CD8-positive, alpha-beta memory T cell (primary cell): ENCODE measurements at places on chromosomes 5 and 9. TPM values are rescaled to one million over a fixed set of nuclear protein-coding genes. Genes with fewer than 3 reads are reported as not detected.

DNA sequence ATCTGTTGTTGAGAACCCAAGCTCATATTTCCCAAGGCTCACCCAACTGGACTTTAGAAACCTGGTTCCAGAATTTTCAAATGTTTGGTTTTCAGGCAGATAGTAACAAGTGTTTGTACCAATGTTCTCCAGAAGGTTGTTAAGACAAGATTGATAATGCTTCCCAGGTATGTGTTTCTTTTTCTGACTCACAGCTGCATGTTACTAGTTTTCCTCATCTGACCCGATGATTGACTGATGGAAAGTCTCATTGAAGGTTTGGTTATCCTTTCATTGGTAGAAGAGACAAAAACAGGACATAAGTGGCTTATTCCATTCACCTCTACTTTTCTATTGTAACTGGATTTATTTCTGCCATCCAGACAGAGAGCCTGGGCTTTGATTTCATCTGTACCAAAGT, 10.4 kb downstream of the BASP1 start:
- H3K36me3 ChIP-seq, result no peaks in the 10 kb centered on the region
- H3K27me3 ChIP-seq, result no peaks in the 10 kb centered on the region
- H3K27ac ChIP-seq, result no peak overlapping the region

DNA sequence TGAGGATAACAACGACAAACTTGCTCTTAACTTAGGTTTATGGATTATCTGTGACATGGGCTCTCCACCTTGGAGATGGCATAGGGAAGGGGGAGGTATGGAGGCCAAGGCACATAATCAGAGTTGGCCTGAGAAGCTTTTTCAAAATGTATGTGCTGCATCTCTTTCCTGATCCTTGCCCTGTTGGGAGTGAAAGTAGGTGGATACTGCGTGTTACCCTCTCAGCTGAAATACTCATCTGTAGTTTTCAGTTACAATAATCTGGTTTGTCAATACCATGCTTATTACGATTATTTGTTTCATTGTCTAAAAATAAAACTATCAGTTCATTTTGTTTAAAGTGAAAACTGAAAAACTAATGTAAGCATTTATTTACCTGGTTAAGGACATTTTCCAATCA, 86.7 kb downstream of the SLC44A1 start:
- H3K36me3 ChIP-seq, result no peaks in the 10 kb centered on the region
- no peaks in the 10 kb centered on the region for H3K27me3 ChIP-seq
- no peak overlapping the region for H3K27ac ChIP-seq
- H3K4me3 ChIP-seq, result no peak overlapping the region
- DNase-seq, result no peak
- no peaks in the 10 kb centered on the region for H3K4me1 ChIP-seq

DNA sequence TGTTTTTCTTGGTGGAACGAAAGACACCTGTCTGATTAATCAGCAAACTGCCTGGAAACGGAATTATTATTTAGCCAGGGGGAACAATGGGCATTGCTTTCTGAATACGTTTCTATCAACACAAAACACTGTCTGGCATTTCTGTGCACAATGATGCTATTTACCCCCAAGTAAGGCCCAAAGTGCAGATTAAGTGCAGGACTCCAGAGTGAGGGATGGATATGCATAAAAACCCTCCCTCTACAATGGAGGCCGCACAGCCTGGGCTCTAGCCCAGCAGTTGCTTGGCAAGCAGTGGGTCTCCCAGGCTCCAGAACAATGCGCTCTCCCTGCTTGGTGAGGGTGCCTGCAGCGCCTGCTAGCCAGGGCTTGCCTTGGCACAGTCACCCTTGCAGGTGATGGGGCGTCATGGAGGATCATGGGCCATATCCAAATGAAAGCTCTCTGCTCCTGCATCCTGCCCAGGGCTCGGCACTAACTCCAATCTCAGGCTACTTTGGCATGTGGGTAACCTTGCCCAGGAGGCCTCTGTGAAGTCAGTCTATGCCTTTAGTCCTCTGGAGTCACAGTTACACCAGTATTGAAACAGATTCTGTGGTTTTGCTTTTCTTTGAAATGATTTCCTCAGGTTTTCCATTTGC, 11.5 kb upstream of the SPATA24 start:
- H3K4me1 ChIP-seq, result peaks cover 11% of the 10 kb centered on the region
- no peak overlapping the region for H3K4me3 ChIP-seq
- H3K27me3 ChIP-seq, result no peaks in the 10 kb centered on the region
- no peaks in the 10 kb centered on the region for H3K36me3 ChIP-seq

Gene RANBP17
- total RNA-seq, result not detected

DNA sequence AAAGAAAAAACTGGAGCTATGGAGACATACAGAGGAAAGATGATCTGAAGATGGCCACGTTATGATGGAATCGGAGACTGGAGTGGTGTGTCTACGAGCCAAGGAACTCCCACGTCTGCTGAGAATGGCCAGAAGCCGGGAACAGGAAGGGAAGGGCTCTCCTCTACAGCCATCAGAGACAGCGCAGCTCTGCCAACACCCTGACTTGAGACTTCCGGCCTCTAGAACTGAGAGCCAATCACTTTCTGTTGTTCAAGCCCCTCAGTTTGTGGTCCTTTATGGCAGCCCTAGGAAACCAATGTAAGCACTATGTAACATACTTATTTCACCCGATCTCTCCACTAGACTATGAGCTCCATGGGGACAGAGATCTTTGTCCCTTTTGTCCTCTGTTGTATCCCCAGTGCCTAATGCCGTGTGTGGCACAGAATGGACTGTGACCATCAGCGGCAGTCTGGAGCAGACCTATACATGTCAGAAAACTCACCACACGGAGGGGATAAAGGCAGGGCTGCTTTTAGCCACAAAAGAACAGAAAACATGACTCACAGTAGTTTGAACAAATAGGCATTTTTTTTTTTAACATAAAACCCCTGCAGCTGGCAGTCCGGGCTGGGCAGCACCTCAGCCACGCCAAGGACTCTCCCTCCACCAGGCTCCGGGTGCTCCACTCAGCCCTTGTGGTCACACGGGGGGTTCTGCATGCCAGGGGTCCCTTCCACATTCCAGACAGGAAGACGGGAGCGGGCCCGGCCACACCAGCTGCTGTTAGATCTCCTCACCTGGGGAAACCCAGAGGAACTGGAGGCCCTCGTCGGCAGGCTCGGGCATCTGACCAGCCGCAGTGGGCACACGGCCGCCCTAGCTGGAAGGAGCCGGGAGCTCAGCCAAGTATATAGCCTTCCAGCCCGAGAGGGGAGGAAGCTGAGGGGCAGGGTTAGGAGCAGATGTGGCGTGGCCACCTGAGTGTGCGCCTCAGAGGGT, 16.1 kb upstream of the MXD3 start:
- H3K4me1 ChIP-seq, result peaks cover 7% of the 10 kb centered on the region
- H3K4me3 ChIP-seq, result no peak overlapping the region
- no peak for DNase-seq
- no peak overlapping the region for H3K27ac ChIP-seq
- peaks cover 9% of the 10 kb centered on the region for H3K36me3 ChIP-seq

Gene TRPM6
- not detected for total RNA-seq

DNA sequence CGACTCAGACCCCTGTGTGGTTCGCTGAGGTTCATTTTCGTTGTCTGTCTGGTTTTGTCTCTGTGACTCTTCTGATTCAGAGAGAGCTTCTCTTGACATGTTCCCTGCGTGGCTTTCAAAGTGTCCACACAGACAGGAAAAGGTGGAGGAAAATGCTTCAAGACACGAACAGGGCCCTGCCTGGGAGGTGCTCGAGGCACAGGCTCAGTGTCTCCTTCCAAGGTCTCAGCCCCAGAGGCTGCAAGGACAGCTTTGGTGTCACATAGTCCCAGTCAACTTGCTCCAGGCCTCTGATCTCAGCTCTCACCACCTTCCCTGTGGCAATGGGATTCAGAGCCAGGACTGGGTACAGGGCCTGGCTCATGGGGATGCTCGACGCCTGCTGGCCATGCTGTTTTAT, 51.6 kb upstream of the SARDH start:
- no peak overlapping the region for H3K4me3 ChIP-seq
- H3K4me1 ChIP-seq, result peaks cover 4% of the 10 kb centered on the region
- H3K27ac ChIP-seq, result no peak overlapping the region
- no peaks in the 10 kb centered on the region for H3K36me3 ChIP-seq

DNA sequence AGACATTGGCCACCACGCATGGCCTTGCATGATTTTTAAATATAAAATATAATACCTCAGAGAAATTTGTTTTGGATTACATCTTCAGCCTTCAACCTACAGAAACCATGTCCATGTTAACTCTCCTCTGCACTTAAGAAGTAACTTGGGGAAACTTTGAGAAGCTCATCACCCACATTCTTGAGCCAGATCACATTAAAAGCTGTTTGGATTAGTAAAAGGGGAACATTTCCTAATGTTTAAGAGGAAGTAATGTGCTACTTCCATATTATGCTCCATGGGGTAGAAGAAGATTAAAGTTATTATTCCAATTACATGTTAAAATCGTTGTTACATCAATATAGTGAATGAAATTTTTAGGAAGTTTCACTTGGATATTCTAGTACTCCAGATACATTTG, 10.4 kb upstream of the CEP120 start:
- no peak overlapping the region for H3K4me3 ChIP-seq
- H3K36me3 ChIP-seq, result no peaks in the 10 kb centered on the region
- H3K27ac ChIP-seq, result no peak overlapping the region
- no peak for DNase-seq

GRCh38 chr9:26341545-26341944, 551.1 kb downstream of the CAAP1 start:
- H3K4me3 ChIP-seq, result no peak overlapping the region
- no peaks in the 10 kb centered on the region for H3K4me1 ChIP-seq
- no peak overlapping the region for H3K27ac ChIP-seq
- H3K27me3 ChIP-seq, result no peaks in the 10 kb centered on the region
- no peak for DNase-seq

GRCh38 chr5:153445875-153446579, 44.4 kb upstream of the GRIA1 start:
- no peaks in the 10 kb centered on the region for H3K4me1 ChIP-seq
- no peak overlapping the region for H3K4me3 ChIP-seq
- no peak for DNase-seq
- no peaks in the 10 kb centered on the region for H3K27me3 ChIP-seq
- H3K36me3 ChIP-seq, result no peaks in the 10 kb centered on the region

DNA sequence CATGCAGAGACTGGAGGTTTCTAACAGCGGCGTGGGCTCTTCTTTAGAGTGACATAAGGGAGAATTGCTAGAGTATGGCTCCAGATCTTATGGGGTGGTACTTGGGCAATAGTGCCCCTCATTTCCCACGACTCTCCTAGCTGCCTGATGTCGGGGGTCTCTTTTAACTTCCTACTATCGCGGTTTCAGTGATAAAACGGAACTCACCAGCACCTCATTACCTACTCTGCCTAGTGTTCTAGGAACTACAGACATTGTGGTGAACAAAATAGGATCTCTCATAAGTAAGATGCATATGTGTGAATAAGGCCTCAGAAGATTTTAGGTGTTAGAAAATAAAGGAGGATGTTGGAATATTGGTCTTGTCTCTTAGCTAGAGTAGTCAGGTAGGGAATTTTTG, 1.1 kb downstream of the ICE1 start:
- no peaks in the 10 kb centered on the region for H3K27me3 ChIP-seq
- peak overlapping the region; percentile 85 for H3K4me3 ChIP-seq
- no peaks in the 10 kb centered on the region for H3K36me3 ChIP-seq
- no peak for DNase-seq
- H3K4me1 ChIP-seq, result peaks cover 50% of the 10 kb centered on the region

GRCh38 chr9:81377921-81378320, 311.4 kb downstream of the TLE1 start:
- no peaks in the 10 kb centered on the region for H3K36me3 ChIP-seq
- DNase-seq, result no peak
- no peaks in the 10 kb centered on the region for H3K4me1 ChIP-seq
- no peak overlapping the region for H3K4me3 ChIP-seq
- no peak overlapping the region for H3K27ac ChIP-seq

Gene C9orf153
- 0.33 TPM for total RNA-seq

- H3K4me1 ChIP-seq, result no peaks in the 10 kb centered on the region
- DNase-seq, result no peak
- H3K27me3 ChIP-seq, result no peaks in the 10 kb centered on the region
- no peaks in the 10 kb centered on the region for H3K36me3 ChIP-seq
- no peak overlapping the region for H3K27ac ChIP-seq
- H3K4me3 ChIP-seq, result no peak overlapping the region
Measured at GRCh38 chr5:79269733-79270166, 33.8 kb downstream of the JMY start.

GRCh38 chr9:77582961-77583576, 65.1 kb downstream of the GNA14 start:
- H3K27ac ChIP-seq, result no peak overlapping the region
- H3K4me1 ChIP-seq, result no peaks in the 10 kb centered on the region
- no peak for DNase-seq
- H3K36me3 ChIP-seq, result no peaks in the 10 kb centered on the region

- no peak for DNase-seq
- no peak overlapping the region for H3K4me3 ChIP-seq
- no peaks in the 10 kb centered on the region for H3K36me3 ChIP-seq
- H3K27ac ChIP-seq, result no peak overlapping the region
- no peaks in the 10 kb centered on the region for H3K4me1 ChIP-seq
Measured at GRCh38 chr5:79076819-79077218, 7.3 kb downstream of the BHMT2 start.

Gene TMEM252
- total RNA-seq, result not detected

GRCh38 chr9:83238871-83239640, 176.1 kb upstream of the RASEF start:
- H3K27me3 ChIP-seq, result no peaks in the 10 kb centered on the region
- no peaks in the 10 kb centered on the region for H3K36me3 ChIP-seq
- H3K4me1 ChIP-seq, result no peaks in the 10 kb centered on the region

Gene F12
- total RNA-seq, result 9.2 TPM

Gene WASHC1
- 15.7 TPM for total RNA-seq

- peak overlapping the region; percentile 72 for H3K4me3 ChIP-seq
- H3K4me1 ChIP-seq, result peaks cover 87% of the 10 kb centered on the region
- peaks cover 11% of the 10 kb centered on the region for H3K36me3 ChIP-seq
- peak; percentile 81 for DNase-seq
- no peaks in the 10 kb centered on the region for H3K27me3 ChIP-seq
Measured at GRCh38 chr9:93064392-93065134, 6.1 kb downstream of the SUSD3 start.

DNA sequence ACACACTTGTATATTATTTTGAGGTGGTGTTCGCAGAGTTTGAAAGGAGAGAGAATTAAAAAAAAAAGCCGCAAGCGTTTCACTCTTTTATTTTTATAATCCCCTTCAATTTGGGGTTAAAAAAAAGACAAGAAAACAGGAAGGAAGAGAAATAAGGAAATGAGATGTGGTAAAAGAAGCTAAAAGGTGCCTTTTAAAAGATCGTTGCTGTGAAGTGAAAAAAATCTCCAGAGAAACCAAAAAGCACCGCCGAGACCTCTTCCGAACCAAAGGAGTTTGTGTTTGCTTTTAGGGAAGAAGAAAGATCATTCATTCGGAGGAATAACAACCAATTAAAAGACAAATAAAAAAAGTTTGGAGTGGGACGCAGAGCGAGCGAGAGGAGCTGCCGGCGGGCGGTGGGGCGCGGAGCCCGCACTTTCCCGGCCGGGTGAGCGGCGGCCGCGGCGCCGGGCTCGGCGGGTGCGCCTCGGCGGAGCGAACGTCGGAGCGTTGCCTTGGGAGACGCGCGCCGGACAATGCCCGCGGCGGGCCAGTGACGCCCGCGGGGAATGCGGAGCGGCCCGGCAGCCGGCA, 355 bp downstream of the TLE4 start:
- H3K4me1 ChIP-seq, result peaks cover 32% of the 10 kb centered on the region
- H3K36me3 ChIP-seq, result no peaks in the 10 kb centered on the region
- DNase-seq, result no peak
- peak overlapping the region; percentile 76 for H3K27ac ChIP-seq
- peak overlapping the region; percentile 55 for H3K4me3 ChIP-seq
- H3K27me3 ChIP-seq, result no peaks in the 10 kb centered on the region
